Stimulated activated CD8-positive, alpha-beta memory T cell treated with anti-CD3 and anti-CD28 coated beads, Interleukin-4, amount 100 ng/mL, for 1 hour (primary cell): ENCODE measurements at places on chromosomes 5 and 9.

DNA sequence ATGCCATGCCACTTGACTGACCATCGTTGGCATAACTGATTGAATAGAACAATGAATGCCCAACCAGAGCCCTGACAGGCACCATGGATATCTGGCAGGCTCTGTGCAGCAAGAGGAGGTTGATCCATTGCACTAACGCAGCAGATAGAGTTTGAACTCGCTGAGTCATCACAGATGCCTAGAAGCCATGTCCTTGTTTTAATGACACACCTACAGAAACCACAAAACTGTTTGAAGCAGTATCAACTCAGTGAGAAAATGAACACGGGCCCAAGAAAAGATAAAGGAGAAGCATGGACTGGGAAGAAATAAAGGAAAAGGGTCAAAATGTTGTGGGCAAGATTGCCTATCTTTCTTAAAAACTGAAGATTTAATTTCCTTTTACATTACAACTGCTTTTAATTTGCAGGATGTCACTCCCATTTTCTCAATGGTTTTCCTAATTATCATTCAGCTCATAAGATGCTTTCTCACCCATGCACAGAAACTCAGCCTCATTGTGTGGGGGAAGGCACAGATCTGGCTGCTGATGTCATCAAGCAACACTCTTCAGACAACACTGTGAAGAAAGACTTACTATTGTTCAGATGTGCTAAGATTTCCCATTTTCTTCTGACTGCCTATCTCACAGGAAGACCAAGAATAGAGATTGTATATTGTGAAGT lies 129.0 kb downstream of the PIK3R1 start:
- DNase-seq, result no peak

DNA sequence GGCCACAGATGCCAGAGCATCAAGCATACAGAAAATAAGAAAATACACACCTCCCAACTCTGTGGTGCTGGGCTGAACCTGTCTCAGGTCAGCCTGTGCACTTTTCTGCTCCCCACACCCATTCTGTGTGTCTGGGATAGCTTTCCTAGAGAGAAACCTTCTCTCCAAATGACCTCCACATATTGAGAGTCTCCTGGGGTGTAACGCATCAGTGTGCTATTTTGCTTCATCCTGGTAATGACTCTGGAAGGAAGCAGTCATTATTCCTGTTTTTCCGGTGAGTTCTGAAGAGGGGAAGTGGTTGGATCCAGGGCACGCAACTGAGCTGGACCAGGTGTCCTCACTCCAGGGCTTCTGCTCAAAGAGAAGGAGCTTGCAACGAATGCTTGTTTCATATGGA lies 73.2 kb upstream of the SH3PXD2B start:
- DNase-seq, result no peak

GRCh38 chr9:94920420-94921091 lies 194.1 kb downstream of the AOPEP start:
- no peak for DNase-seq

DNA sequence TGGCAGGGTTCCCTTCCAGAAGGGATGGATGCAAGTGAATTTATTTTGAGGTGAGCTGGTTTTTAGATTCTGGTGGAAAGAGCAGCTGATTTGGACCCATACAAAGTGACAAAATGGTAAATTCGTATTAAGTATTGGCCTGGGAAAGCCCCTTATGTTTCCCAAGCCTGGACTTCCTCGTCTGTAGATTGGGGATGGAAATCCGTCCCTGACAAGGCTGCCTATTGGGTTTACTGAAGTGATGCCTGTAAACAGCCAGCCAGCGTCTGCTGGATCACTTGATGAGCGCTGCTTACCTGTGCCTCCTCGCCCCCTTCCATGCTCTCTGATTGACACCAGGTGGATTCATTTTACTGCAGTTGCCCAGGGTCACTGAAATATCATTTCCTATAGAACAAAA lies 233.8 kb downstream of the GADD45G start:
- DNase-seq, result no peak

GRCh38 chr5:178287791-178288105 lies 55.1 kb upstream of the PHYKPL start:
- DNase-seq, result no peak

DNA sequence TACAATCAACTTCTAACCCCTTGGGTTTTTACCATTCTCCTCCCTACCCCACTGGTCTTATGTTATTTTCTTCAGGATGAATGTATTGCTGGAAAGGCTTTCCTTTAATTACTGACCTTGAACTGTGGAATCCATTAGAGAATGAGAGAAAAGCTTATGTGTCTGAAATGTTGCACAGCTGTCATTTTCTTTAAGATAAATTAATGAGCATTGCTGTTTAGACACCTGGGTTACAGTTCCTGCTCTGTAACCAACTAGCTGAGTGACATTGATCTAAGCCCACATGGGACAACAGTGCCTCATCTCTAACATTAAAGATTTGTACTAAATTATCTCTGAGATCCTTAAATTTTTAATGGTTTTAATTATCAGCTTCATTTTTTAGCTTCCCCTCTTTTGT lies 507.0 kb downstream of the TAF11L14 start:
- no peak for DNase-seq

DNA sequence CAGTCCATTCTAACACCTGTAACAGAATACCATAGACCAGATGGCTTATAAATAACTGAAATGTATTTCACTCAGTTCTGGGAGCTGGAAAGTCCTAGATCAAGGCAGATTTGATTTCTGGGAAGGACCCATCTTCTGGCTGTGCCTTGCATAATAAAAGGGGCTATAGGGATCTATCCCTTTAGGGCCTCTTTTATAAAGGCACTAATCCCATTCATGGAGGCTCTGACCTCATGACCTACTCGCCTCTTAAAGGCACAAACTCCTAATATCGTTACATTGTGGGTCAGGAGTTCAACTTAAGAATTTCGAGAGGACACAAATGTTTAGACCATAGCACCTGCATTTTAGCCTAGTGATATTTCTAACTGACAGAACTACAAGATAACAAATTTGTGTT lies 619.0 kb downstream of the CDH18 start:
- DNase-seq, result no peak

DNA sequence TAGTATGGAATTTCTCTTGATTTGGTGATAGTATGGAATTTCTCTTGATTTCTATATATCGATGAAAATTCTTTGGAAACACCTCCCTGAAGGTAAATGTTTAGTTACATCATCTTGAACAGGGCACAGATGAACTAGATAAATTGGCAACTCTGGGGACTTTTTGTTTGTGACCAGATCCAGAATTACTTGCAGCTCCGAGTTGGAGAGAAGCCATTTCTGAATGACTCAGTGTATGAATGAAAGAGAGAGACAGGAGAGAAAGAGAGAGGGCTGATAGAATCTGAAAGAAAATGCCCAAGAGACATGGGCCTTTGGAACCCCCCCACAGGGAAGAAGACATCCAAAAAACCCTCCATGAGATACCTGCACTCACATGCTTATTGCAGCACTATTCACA lies 14.1 kb downstream of the TNFSF15 start:
- no peak for DNase-seq

- DNase-seq, result no peak
These were observed 175.5 kb upstream of the TUT7 start for GRCh38 chr9:86529496-86530275.

- DNase-seq, result no peak
These were observed 373.6 kb upstream of the SGCD start for GRCh38 chr5:155953335-155953734.

- no peak for DNase-seq
These were observed 52.7 kb upstream of the CCNG1 start for GRCh38 chr5:163384669-163385068.
